ENCODE measurements at places on chromosomes 4 and X.
A peak's percentile ranks its signal among the peaks of the same experiment; 100 is the strongest.

DNA sequence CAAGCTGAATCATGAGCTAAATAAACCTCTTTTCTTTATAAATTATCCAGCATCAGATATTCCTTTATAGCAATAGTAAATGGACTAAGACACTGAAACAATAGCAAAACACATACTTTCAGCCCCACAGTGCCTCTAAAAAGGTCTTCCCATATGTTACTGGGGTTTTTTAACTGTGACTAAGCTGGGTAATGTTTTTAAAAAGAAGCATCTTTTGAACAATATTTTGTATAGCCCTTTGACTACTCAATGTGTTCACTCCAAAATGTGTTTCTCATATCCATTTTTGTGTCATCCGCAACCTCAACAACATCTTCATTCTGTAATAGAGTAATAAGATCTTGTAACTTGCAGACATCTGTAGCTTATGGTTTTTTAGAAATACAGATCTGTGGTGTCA, 218.7 kb upstream of the S100G start:
- DNase-seq, result no peak

DNA sequence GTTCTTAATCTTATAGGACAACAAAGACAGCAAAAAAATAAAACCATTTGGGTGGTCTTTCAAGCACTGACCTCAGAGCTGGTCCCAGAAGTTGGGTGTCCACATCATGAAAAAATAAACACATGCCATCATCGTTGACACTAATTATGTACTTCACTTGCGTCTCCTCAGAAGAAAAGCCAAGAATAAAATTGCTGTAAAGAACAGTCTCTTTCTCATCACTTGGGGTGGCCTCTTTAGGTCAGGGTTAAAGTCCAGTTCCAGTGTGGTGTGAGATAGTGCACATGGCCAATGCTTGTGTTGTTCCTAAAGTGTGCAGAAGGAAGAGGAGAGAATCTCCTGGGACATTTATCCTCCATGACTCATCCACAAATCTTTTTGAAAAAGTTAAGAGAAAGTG, 49.5 kb upstream of the IBSP start:
- DNase-seq, result no peak

- DNase-seq, result no peak
Observed at GRCh38 chr4:151517896-151518295, 108.9 kb downstream of the FHIP1A start.

GRCh38 chr4:69531251-69531650, 35.5 kb upstream of the UGT2B4 start:
- DNase-seq, result no peak

DNA sequence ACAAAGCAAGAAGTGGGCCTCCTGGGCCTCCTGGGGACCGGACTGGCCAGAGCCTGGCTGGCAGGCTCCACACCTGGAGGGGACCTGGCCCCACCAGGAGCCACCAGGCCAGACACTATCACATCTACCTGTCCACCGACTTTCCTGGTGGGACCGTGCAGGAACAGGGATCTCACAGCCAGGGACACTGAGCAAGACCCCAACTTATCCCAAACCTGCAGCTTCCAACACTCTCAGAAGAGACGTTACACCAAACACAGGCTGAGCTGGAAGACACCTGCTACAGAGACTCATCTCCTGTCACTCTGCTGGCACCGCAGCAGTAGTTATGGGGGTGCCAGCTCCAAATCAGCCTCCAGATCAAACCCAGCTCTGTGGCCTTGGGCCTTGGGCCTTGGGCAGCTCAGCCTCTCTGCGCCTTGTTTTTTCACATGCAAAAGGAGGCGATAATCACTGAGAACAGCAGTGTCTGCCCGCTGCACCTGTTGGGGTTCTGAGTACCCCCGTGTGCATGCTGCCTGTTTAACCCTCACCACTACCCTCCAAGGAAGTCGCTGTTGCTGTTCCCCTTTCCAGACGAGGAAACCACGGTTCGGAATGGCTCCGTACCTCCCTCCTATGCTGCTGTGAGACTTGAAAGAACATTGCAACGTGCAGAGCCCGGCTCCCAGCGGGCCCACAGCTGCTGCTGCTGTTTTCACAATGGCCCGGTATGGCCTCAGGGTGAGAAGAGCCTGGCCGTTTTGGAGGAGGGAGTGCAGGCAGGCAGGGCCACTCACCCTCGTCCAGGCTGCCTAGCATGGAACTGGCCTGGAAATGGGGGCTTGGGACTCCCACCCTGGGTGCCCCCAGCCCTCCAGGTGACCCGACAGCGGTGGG, 69.6 kb downstream of the ADRA2C start:
- DNase-seq, result no peak

DNA sequence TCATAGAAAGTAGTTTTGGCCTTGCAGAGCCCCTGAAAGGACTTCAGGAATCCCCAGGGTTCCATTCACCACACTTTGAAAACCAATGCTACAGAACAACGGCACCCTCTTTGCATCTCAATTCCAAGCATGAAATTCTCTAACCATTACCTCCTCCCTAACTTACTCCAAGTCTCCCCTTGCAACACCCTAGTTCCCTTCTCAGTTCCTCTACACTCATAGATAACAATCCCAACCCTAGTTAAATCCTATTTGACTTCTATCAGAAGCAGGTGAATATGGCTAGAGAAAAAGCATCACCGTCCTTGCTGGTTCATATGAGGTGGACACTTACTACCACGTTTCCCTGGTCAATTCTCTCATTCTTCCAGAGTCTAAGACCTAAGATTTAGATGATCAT, 2.4 kb downstream of the RCHY1 start:
- DNase-seq, result no peak

DNA sequence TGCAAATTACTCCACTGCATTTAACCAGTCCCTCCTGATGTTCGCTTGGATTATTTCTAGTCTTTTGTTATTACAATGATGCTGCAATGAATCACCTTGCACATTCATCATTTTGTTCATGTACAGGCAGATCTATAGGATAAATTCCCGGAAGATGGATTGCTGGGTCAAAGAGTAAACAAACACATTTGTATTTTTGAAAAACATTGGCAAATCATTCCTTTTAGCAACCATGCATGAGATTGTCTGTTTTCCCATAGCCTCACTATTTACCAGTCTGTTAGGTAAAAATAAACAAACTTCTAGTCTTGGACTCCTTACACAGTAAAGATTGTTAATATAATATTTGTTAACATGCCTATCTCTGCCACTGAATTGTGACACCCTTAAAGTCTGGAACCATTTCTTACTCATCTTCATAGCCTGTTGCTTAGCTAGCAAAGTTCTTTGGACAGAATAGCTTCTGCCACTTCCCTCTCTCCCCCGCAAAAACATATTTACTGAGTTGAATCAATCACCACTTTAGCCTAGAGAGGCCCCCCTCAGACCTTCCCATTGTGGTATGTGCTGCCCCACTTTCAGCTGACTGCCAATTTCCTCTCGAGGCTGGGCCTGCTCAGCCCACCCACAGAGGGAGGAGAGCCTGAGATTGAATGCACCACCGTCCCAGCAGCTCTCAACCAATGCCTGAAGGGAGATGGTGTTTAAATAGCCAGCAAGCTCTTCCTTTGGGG, 108.4 kb upstream of the ATXN3L start:
- peak; percentile 48 for DNase-seq

- no peak for DNase-seq
Observed at GRCh38 chrX:77938083-77938680, 27.7 kb downstream of the ATP7A start.

DNA sequence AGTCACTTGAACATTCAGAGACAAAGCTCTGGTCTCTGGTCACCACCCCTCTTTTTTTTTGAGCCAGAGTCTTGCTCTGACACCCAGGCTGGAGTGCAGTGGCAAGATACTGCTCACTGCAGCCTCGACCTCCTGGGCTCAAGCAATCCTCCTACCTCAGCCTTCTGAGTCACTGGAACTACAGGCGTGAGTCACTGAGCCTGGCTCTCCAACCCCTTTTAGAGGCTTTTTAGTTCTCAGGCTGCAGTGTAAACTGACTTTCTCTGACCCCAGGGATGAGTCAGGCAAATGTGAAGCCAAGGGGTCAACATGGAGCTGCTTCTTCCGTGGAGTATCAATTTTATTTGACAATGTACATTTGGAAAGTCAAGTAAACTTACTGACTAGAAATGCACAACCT, 229.2 kb downstream of the PTTG2 start:
- no peak for DNase-seq

- peak; percentile 82 for DNase-seq
Observed at GRCh38 chrX:153667956-153668396, 5.6 kb downstream of the PNCK start.

DNA sequence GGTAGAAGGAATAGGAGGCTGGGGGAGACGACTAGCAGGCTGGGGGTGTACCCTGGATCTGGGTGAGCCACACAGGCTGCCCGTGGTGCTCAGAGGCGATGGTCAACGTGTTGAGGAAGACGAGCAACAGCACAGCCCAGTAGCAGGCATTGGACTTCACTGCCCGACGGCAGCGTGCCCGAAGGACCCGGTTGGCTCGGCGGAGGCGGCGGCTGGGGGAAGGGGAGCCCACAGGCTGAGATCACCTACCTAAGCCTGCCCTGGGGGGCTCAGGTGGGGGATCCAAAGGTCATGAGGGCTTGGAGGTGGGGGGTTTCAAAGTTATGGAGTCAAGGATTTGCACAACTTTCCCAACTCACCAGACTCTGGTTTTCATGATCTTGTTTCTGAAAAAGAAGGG, 7.3 kb downstream of the CACNA1F start:
- DNase-seq, result no peak

GRCh38 chrX:43949669-43950068, 23.5 kb downstream of the NDP start:
- peak; percentile 28 for DNase-seq

- DNase-seq, result no peak
Observed at GRCh38 chr4:90118527-90119195, 8.5 kb upstream of the CCSER1 start.

- no peak for DNase-seq
Observed at GRCh38 chrX:10395179-10395578, 225.2 kb downstream of the MID1 start.

DNA sequence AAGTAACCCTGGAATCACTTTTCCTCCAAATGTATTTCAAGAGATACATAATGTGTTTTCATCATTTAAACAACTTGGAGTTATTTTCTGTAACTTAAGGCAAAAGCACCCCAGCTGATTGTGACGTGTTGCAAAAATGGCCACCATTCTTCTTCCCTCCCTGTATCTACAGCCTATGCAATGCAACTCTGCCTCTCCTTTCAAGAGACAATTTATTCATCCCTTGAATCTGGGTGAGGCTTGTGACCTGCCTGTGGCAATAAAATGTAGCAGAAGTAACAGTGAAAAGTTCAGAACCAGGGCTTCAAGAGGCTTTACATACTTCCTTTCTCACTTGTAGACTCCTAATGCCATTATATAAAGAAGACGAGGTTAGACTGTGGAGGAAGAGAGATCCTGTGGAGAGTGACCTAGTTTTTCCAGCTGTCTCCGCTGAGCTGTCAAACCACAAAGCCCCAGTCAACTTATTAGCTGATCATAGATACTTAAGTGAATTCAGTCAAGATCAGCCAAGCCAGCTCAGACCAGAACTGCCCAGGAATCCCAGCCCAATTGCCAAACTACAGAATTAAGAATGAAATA, 81.0 kb upstream of the KLF3 start:
- no peak for DNase-seq

DNA sequence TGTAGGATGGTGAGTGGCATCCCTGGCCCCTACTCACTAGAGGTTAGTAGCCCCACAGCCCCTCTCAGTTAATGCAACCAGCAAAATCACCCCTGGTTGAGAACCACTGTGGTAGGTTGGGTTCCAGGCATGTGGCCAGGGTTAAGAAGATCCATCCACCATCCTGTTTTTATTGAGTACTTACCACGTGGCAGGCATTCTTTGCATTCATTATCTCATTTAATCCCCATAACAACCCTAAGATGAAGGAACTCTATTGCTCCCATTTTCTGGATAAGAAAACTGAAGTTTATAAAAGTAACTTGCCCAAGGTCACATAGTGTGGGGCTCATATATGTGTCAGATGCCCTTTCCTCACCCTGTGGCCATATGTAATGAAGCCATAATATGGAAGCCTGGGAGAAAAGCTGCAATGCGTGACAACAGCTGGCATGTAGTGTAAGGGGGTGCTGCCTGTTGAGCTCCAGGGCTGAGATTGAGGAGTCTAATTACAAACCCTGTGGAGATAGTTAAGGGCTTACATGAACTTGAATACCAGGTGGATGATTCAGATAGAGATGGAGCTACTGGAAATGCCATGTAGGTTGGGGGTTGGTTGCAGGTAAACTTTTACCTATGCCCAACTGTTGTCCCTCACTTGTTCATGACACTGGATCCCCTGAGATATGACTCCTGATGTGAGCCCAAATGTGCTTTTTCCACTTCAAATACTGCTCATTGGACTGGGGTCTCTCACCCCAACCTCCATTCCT, 100.2 kb upstream of the PGRMC2 start:
- DNase-seq, result no peak

GRCh38 chr4:125316791-125317524, 2.2 kb downstream of the FAT4 start:
- DNase-seq, result peak; percentile 60

DNA sequence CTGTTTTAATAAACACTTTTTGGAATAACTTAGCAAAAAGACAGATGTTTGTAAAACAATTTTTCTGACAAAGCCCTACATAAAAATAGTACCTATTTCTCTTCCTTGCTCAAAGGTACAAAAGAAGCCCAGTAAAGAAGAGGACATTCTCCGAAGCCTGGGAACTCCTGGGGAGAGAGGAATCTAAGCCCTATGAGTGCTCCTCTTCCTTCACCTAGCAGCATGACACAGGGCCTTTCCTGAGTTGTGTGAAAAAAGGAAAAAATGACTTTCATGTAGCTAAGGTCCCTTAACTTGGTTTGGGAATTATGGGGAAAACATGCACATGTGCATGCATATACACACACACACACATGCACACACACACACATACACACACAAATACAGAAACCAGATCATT, 586.9 kb downstream of the TMA16 start:
- DNase-seq, result no peak

DNA sequence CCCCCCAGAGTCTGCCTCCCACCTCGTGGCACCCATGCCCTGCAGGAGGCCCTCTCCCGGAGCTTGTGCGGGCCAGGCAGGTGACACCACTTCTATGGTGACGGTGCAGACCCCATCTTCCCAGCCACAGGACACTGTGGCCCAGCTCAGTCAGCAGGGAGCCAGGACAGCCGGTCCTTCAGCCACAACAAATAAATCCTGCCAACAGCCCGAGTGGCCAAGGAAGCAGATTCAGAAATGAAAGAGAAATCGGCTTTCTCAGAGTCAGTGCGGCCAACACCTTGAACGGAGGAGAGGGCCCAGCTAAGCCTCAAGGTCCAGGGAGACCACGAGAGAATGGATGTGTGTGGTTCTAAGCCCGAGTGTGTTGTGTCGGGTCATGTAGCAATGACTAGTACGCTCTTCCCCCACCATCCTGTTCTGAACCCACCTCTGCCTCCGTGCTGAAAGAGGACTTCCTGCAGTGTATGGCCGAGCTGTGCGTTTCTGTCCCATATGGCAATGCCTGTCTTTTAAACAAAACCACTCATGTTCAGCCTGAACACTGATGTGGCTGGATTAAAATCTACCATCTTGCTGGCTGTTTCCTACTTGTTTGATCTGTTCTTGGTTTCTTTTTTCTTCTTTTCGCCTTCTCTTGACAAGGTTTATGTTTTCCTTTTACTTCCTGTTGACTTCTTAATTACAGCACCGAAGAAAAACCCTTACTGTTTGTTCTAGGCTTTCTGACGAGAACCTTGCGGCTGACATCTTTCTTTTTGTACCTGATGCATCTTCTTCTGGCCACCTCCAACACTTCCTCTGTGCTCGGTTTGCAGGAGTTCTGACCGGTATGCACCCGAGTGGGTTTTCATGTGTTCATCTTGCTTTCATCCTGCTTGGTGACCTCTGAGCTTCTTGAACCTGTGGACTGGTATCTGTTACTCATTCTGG, 53.1 kb downstream of the GAK start:
- no peak for DNase-seq

Data from left hindlimb (tissue), 1 donor.